ENCODE measurements at places on chromosomes 7 and 10.

DNA sequence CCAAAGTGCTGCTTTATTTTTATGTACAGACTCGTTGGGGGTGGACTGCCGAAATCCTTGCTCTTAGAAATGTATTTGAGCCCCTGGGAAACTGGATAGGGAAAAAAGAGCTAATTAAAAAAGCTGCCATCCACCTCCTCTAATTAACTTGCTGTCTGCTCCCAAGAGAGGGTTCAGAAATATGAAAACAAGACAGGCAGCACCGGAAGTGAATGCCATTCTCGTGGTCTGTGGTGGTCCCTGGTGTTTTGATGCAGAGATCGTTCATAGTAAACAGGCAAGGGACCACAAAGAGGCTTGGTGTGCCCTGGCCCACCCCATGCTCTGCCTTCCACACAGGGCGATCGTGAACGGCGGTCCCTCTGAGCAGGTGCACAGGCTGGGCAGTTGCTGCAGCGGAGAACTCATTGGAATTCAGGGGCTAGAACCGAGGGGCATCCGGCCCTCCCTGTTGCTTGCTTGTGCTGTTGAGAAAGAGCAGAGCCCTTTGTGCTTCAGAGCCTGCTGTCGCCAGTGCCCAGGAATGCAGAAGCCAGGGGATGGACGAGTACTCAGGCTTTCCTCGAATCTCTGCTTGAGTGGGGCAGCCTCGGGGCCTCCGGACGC is 79.1 kb upstream of the BTBD16 start:
- no peak for DNase-seq

- DNase-seq: no peak
Measured at GRCh38 chr10:67269828-67270227, 344.0 kb downstream of the LRRTM3 start.

DNA sequence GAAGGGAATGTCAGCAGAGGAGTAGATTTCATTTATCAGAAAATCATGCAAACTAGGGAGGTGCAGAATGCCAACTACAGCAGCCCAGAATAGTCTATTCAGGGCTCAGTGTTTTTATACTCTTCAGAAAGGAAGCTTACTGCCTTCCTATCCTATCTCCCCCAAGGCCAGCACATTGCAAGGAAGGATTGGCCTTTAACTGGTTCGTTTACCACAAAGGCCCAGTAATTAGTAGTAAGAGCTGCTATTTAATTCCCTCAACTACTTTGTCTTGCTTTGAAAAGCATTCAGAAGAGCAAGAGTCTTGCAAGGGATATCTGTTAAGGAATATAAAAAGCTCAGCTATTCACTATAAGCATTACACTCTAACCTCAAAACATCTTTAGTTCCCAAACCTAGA is 86.4 kb upstream of the RNF148 start:
- no peak for DNase-seq

DNA sequence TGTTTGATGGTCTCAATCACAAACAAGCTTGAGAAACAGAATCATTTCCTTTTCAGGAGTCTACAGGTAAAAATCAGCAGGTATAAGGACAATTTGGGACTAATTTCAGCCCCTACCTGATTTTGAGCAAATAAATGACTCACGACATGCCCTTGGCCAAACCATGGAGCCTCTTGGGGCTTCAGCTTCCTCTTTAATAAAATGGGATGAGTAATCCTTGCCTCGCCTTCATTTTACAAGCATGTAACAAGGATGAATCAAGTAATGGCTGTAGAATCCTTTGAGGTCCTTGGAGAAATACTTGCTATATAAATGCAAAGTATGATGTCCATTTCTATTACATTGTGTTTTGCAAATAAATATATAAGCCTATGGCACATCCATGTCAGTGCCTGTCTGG is 212.8 kb upstream of the PODXL start:
- DNase-seq: no peak

DNA sequence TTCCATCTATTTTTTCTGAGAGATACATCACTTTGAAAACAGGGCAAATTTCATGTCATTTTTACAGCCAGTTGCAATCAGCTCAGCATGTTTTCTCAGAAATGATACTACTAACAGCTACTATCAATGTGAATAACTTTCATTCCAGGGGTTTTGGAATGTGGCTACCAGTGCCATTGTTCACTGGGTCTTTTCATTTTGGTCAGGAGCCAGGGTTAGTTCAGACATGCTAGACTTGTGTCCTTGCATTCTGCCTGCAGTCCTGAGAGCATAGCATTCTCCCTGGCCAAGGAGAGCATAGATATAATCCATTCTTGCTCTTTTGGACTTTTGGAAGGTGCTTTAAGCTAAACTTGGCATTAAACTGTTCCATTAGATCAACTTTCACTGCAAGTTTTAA is 160.9 kb upstream of the NEBL start:
- no peak for DNase-seq

- no peak for DNase-seq
Measured at GRCh38 chr10:8453587-8453986, 399.1 kb downstream of the GATA3 start.

DNA sequence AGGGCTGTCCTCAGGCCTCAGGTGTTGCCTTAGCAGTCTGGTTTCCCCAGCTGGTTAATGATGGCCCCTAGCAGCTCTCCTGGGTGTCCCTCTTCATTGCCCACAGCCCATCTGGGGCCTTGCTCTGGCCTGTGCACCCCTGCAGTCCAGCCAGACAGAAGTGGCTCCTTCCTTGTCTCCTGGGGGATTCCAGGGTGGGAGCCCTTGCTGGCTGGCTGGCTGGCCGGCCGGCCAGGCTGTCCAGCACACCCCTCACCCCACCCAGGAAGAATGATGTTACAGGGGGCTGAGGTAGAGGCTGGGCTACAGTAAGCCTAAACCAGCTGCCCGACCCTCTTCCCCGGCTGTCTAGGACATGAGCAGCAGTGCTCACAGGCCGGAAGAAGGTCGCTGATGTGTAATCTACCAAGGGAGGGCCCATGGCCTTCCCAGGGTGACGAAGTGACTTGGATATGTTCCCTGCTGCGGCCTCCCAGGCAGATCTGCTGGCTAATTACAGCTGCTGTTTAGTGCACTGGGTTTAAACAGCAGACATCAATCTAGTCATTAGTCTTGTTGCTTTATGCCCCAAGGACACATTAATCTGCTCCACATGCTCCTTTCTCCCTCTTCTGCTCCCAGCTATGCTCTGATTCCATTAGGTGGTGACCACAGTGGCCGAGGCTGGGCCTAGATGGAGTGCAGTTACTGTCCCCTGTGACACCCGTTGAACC is 53.8 kb upstream of the LRRC4 start:
- DNase-seq: no peak

DNA sequence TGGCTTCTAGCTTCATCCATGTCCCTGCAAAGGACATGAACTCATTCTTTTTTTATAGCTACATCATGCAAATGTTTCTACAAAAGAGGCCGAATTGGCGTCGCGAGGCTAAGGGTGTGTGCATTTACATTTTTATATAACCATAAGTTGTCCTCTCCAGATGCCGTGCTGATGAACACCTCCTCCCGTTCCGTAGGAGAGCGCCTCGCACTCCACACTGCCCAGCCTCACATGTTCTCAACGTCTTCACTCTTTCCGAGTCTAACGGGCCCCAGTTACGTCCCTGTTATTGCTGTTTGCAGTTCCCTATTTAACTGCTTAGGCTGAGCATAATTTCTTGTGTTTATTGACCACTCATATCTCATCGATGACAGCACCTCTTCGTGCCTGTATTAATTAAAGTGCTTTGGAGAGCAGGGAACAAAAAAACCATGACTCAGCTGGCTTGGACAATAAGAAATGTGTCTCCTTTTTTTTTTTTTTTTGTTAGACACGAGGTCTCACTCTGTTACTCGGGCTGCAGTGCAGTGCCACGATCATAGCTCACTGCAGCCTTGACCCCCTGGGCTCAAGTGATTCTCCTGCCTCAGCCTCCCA is 113.5 kb upstream of the SDK1 start:
- no peak for DNase-seq

GRCh38 chr7:156640949-156641485 is 443 bp downstream of the RNF32 start:
- no peak for DNase-seq

- DNase-seq: peak; percentile 53
Measured at GRCh38 chr7:1236132-1236661, 3.5 kb downstream of the UNCX start.

All from nephron progenitor cell (in vitro differentiated cells).